ENCODE measurements at places on chromosomes 3 and 15. TPM values are rescaled to one million over a fixed set of nuclear protein-coding genes. Genes with fewer than 3 reads are reported as not detected.

DNA sequence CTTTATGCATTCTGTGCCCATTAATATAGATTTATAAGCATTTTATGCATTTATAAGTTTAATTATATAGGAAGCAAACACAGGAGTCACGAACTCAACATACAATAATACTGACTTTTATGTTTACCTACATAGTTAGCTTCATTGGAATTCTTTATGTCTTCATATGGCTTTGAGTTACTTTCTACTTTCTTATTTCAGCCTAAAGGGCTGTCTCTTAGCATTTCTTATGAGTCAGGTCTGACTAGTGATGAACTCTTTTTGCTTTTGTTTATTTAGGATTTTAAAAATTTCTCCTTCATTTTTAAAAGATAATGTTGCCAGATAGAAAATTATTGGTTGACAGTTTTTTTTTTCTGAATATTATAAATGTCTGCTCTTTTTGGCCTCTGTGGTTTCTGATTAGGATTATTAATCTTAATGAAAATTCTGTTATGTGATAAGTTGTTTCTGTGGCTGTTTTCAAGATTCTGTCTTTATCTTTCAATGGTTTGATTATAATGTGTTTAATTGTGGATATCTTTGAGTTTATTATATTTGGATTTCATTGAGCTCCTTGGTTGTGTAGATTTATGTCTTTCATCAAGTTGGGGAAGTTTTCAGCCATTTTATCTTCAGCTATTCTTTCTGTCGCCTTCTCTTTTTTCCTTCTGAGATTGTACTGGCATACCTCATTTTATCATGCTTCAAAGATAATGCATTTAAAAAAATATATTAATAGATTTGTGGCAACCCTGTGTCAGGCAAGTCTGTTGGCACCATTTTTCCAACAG, 54.3 kb downstream of the ATP2C1 start:
- no peak for DNase-seq

CHRM5 gene
- not detected for total RNA-seq

- peak; percentile 84 for DNase-seq
Measured at GRCh38 chr3:142646020-142646785, 50.0 kb downstream of the PLS1 start.

GRCh38 chr3:16350597-16351318, 85.7 kb downstream of the OXNAD1 start:
- DNase-seq, result no peak

DNA sequence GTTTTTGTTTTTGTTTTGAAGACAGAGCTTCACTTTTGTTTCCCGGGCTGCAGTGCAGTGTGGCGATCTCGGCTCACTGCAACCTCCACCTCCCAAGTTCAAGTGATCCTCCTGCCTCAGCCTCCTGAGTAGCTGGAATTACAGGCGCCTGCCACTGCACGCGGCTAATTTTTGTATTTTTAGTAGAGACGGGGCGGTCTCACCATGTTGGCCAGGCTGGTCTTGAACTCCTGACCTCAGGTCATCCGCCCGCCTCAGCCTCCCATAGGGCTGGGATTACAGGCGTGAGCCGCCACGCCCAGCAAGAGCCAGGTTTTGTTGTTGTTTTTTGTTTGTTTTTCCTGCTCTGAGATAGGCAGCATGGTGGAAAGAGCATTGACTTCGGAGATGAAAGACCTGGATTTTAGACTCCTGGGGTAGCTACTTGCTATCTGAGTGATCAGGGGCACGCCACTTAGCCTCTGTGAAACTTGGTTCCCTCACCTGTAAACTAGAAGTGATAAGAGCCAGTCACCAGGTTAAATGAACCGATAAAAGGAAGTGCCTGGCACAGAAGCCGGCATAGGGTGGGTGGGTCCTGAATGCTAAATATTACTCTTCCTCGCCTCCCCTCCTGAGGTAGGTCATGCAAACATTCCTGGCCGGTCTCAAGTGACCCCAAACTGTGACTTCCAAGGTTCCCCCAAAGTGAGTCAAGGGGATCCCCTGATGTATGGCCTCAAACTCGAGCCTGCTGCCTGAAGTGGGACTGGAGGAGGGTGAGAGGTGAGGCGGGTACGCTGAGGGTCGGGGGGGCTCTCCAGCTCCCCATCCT, 62.9 kb upstream of the MCF2L2 start:
- DNase-seq, result no peak

DNA sequence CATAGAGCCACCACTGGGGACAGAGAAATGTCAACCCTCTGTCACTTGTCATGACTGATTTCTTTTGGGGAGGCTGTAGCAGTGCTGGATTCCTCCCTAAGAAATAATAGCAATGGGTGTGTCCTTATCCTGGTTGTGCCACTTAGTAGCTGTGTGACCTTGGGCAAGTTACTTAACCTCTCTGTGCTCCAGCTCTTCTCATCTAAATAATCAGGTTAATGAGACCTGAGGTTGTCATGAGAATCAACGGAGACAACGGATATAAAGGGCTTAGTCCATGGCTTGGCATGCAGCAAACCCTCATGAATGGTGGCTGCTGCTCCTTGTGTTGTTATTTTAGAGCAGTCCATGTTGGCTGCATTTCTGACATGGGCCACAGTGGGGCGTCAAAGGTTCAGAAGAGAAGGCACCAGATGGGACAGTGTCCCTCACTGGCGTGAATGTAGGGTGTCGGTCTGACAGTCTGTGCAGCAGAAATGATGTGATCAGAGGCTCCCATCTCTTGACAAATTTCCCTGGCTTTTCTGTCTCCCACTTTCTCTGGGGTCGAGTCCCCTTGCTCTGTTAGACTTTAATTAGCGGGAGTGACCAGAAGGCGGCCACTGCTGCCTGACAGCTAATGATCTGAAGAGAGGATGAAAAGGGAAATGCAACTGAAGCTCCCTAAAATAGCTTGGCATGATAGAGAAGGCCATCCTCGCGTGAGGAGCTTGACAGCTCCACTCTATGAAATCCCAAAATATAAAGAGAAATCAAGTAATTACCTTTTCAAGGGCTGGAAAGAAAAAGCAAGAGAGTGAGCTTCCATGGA, 209.4 kb downstream of the CADPS start:
- peak; percentile 66 for DNase-seq

DNA sequence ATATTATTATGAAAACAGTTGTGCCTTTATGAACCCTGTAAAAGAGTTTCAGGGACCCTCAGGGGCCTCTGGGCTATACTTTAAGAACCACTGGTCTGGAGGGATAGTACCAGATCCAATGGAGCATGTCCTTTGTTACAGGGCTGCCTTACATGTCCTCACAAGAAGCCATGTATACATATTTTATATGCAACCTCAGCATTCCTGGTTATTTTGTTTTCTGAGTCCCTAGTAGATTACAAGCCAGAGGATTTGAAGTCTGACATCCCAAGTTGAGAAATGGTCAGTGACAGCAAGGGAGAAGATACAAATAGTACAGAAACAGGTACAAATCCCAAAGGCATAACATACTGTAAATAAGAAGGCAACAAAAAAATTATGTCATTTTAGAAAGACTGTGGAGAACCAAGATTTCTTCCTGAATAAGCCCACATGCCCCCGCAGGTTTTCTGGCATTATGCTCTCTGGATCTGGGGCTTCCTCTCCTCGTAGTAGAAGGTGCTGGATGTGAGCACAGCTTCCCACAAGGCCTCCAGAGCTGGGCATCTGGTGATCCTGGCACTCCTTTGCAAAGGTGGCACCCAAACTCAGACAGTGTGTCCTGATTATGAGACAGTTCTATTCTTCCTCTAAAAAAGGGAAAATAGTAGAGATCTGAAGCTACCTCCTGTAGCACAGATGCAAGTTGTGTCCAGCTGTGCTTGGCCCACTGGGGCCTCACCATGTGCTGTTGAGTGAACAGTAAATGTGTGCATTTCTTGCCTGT, 114.0 kb downstream of the NR1D2 start:
- DNase-seq, result no peak

PLCL2 gene
- total RNA-seq, result 1.4 TPM

GOLGA6L10 gene
- total RNA-seq, result 0.79 TPM

GRCh38 chr3:128112357-128112968, 11.1 kb downstream of the RUVBL1 start:
- DNase-seq, result peak; percentile 86

- no peak for DNase-seq
Measured at GRCh38 chr3:147412261-147412916, 3.2 kb downstream of the ZIC1 start.

DNA sequence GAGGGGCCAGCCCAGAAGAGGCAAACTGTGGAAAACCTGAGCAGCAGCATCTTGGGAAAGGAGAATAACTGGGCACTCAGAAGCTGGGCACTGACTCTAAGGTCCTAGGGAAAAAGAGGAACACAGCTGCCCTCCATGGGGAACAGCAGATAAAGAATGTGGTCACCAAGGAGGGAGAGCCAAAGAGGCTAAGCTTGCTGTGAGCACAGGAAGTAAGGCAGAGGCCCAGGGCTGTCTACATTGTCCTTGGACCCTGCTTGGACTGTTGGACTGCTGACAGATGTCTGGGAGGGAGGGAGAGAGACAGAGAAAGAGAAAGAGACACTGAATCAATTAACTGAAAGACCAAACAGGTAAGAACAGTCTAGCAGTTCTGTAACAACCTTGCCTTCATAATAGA, 4.5 kb upstream of the MNS1 start:
- no peak for DNase-seq

DNA sequence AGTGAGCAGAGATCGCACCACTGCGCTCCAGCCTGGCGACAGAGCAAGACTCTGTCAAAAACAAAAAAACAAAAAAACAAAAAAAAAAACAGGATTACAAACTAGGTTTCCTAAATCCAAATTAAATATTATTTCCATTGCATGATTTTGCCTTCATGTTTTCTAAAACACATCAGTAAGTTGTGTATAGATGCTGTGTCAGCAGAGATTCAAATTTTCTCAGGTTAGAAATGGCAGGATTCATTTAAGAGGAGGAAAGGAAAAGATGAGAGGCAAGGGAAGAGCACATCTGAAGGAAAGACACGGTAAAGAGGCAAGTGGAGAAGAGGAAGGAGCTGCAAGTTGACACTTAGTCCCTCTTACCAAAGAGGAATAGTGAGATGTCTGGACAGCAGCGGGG, 51.8 kb upstream of the PPARG start:
- DNase-seq, result no peak

- DNase-seq, result no peak
Measured at GRCh38 chr3:8768364-8769087, 887 bp downstream of the OXTR start.

DNA sequence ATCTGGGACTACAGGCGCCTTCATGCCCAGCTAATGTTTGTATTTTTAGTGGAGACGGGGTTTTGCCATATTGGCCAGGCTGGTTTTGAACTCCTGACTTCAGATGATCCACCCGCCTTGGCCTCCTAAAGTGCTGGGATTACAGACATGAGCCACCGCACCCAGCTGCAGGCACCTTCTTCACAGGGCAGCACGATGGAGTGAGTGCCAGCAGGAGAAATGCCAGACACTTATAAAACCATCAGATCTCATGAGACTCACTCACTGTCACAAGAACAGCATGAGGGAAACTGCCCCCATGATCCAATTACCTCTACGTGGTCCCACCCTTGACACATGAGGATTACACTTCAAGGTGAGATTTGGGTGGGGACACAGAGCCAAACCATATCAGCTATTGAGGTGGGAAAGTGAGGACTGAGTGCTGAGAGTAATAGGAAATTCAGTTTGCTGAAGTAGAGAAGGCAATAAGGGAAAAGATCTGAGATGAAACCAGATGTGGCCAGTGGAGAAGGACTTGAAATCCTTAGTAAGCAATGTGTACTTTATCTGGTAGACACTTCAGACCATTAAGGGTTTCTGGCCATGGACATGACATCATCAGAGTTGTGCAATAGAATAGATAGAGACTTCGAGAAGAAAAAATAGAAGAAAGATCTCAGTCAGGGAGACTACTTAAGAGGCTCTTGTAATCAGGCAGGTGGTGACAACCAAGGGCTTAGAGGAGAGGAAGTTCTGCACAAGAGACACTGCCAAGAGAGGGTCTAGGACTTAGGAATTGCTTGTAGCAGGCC, 18.1 kb upstream of the ATP13A5 start:
- DNase-seq, result peak; percentile 36

GRCh38 chr3:13120289-13120927, 47.2 kb upstream of the IQSEC1 start:
- no peak for DNase-seq

- no peak for DNase-seq
Measured at GRCh38 chr3:50355829-50356552, 3.3 kb downstream of the TMEM115 start.

DNA sequence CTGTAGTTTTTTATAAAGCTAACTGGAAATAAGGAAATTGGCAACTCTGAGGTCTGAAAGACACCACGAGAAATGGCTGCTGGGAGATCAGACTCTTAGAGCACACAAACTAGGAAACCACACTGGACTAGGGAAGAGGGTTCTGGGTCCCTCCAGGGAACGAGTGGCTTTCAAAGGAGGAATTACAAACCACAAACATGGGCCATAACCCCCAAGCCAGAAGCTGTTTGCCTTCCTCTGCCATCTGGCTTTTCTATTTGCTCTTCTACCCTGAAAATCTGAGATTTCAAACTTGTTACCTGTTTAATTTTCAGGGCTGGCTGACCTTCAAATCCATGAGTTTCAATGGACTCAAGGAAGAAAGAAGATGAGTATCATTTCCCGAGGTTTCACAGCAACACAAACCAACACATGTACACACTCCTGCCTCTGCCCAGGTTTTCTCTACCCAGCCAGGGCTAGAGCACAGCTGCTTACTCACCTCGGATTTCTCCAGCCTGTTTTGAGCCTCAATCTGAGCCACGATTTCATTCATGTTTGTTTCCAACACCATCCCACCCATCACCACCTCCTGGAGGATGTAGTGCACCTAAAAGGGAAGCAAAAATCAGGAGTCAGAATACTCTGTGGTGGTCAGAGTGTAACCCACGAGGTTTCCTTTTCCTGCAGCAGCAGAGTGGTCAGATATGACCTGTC, 22.6 kb upstream of the ANPEP start:
- peak; percentile 58 for DNase-seq

GRCh38 chr3:167198949-167199600, 181.0 kb downstream of the ZBBX start:
- no peak for DNase-seq

- DNase-seq, result no peak
Measured at GRCh38 chr3:158355623-158356588, 215.1 kb upstream of the MLF1 start.

DNA sequence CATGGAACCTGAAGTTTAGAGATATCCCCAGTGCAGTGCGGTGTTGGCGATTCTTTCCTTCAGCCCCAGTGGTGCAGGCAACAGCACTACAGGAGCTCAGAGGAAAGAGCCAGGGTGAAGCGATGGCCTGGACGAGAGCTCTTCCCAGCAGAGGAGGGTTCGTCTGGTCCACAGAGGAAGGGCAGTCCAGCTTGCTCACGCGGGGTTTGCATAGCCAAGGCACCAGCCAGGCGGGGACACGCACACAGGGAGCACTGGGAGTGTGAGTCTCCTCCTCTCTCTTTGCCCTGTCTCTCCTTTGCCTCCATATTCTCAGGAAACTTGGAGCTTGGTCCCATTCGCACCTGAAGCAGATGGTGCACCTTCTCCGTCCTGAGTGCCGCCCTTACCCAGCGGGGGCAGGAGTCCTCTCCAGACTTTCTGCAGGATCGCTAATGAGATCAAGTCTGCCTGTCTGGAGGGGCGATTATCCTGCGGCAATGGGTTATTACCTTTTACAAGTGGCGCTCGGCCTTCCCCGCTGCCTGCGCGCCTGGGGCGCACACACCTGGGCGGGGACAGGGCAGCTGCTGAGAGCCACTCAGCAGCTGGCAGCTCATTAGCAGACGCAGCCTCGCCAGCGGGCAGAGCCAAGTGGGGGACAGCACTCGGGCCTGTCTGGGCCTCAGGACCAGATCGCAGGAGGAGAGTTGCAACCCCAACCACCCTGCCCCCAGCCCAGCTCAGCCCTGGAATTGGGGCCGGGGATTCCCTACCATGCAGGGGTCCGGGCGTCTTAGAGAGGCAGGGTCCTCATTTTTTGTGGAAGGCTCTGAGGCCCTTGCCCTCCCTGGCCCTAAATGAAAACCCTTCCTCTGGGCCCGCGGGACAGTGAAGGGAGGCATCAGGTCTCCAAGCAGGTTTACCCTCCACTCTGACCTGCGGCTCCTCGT, 119.0 kb upstream of the MEF2A start:
- no peak for DNase-seq

Data from bronchial epithelial cell (primary cell).